Activated naive CD4-positive, alpha-beta T cell (primary cell): ENCODE measurements at places on chromosomes 16 and 17.

GRCh38 chr17:39238311-39238972, 12.7 kb upstream of the STAC2 start:
- DNase-seq: no peak

GRCh38 chr16:81612351-81613163, 166.5 kb upstream of the PLCG2 start:
- no peak for DNase-seq

DNA sequence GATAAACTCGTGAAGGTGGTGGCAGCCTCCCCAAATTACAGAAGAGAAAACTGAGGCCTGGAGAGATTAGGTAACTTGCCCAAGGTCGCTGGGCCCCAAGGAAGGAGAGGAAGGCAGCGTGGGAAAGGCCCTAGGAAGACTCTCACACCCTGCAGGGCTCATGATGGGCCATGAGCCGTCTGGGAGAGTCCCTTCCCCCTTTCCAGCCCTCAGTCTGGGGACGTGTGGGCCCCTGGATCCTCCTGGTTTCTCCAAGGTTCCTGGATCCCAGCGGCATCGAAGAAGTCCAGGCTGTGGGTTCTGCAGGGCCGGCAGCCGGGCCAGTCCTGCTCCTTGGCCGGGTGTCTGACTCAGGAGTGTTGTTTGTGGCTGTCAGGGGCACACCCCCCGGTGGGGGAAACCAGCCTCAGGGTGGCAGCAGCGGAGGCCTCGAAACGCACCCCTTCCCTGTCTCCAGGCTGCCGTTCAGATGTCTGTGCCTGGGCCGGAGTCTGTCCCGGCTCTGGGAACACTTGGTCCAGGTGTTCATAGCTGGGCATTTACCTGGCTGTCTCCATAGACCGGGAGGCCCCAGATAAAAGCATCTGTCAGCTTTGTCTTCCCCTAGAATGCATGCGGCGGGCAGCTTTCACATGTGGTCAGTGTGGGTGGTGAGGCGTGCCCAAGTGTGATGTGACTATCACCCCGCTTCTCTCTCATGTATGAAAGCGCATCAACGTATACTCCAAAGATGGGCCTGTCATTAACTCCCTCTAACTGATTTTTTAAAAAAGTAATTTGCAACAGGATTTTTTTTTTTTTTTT, 3.7 kb upstream of the RAP1GAP2 start:
- DNase-seq: no peak

- peak; percentile 7 for DNase-seq
Observed at GRCh38 chr16:8644211-8645140, 23.0 kb downstream of the METTL22 start.
